ENCODE measurements at places on chromosomes 7 and 10.

GRCh38 chr10:100518761-100519241 is 860 bp downstream of the SEC31B start:
- peak; percentile 41 for DNase-seq

GRCh38 chr10:23047201-23048050 is 48.0 kb upstream of the MSRB2 start:
- no peak for DNase-seq

- no peak for DNase-seq
These were observed 130.4 kb upstream of the KCNMA1 start for GRCh38 chr10:77768039-77768438.

DNA sequence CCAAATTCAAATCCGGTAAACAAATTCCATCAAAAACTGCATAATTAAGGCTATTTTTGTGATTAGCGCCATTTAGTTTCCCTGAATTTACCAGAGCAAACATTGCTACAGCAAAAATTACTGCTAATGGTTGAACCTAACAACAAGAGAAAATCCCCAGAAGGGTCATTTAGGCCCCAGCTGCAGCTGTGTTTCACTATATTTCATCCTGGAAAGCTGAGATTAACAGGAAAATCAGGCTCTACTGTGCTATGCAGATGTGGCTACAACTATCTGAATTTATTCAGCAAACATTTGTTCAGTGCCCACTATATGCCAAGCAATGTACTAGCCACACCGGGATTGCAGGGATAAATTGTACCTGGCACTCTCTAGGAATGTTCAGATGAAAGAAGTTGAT is 104.0 kb downstream of the PON1 start:
- DNase-seq = no peak

DNA sequence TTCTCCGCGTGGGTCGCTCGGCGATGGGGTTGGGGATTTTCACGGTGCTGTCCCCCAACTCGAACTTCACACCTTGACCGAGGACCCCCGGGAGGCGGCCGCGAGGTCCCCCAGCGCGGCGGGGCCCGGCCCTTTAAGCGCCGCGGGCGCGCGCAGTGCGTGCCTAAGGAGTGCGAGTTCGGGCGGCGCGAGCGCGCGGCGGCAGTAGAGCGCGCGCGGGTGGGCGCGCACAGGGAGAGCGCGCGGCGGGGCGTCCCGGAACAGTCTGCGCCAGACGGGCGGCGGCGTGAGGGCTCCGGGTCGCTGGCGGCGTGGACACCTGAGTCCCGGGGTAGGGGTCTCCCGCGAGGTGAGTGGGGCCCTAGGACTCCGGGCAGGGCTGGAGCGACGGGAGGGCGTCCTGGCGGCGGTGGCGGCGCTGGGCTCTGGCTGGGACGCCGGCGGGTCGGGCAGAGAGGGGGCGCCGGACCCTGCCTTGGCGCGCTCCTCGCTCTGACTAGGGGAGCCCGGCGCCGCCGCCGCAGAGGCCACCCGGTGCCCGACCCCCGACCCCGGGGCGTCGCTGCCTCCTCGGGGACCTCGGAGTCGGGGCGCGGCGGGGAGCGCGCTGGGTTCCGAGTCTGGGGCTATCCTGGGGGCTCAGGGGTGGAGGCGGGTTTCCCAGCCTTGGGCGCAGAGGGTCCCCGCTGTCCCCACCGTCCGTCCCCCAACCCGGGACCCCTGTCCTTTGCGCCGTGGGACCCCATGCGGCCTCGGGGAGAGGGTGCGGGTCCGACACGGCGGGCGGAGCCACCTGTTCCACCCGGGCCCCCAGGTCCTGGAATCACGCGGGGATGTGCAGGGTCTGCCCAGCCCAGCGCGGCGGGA is at the start of gene PROSER2:
TSS of gene PROSER2 (plus strand) at position 235 of the 867 bp plus-strand sequence. CDS start 28,722 bp downstream, outside the sequence.
- DNase-seq = no peak

DNA sequence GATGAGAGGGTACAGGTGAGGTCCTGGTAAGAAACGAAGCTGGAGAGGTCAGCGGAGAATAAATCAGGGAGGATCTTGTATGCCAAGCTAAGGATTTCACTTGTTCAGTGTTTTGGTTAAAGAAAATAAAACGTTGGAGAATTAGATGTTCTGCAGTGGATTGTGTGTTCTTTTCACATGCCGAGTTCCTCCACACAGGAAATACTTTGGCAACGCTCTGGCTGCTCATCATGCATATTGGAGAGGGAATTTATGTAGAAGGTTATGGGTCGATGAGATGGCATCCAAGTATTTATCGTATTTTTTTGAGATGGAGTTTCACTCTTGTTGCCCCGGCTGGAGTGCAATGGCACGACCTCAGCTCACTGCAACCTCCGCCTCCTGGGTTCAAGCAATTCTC is 11.0 kb downstream of the RPS24 start:
- no peak for DNase-seq

GRCh38 chr7:111753968-111754367 is 191.7 kb upstream of the IMMP2L start:
- no peak for DNase-seq

DNA sequence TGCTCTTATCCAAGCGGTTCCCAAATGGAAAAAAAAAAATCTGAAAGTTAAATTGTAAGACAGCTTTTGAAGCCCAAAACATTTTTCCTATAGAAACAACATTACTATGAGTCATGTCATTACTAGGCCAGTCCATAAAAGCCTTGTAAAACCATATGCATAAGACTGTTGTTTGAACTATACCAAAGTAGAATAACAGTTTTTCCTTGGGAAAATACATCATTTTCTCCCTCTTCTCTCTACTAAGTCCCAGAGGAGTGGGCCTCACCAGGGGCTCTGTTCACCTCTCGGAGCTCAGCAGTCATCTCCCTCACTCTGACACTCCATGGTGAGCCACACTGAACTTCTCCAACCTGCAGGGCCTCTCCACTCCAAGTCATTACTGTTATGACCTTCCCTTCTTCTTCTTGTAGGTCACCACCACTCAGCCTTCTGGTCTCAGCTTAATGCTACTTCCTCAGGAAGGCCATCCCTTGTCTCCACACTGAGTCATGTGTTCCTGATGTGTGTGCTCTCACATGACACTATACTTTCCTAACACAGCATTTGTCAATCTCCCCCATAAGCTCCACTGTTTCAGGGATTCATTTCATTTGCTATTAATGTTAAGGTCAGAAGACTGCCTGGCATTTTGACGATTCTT is 32.5 kb downstream of the ZNF438 start:
- no peak for DNase-seq

GRCh38 chr10:34699904-34700517 is 115.1 kb downstream of the PARD3 start:
- no peak for DNase-seq

GRCh38 chr7:34622182-34622581 is 35.8 kb upstream of the NPSR1 start:
- DNase-seq = no peak

DNA sequence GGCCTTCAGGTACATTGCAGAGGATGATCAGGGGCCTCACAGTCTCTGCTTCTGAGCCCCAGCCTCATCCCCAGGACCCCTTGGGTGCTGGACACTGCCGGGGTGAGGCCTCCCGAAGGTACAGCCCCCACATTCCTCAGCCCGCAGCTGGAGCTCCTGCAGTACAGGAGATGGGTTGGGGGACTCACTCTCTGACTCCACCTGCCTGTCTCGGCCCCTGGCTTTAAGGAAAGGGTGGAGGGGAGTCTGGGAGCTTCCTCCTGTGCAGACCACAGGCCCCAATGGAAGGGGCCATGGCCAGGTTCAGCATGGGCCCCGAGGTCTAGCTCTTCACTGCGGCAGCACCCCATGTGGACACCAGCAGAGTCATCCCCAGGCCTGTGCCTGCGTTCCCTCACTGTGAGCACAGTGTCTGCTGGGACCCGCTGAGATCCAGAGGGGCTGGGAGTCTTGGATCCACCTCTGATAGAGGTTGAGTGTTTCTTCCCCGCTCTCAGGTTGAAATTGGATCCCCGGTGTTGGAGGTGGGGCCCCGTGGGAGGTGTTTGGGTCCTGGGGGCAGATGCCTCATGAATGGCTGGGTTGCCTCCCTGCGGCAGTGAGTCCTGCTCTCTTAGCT is 99.9 kb downstream of the PRKAG2 start:
- DNase-seq = no peak

DNA sequence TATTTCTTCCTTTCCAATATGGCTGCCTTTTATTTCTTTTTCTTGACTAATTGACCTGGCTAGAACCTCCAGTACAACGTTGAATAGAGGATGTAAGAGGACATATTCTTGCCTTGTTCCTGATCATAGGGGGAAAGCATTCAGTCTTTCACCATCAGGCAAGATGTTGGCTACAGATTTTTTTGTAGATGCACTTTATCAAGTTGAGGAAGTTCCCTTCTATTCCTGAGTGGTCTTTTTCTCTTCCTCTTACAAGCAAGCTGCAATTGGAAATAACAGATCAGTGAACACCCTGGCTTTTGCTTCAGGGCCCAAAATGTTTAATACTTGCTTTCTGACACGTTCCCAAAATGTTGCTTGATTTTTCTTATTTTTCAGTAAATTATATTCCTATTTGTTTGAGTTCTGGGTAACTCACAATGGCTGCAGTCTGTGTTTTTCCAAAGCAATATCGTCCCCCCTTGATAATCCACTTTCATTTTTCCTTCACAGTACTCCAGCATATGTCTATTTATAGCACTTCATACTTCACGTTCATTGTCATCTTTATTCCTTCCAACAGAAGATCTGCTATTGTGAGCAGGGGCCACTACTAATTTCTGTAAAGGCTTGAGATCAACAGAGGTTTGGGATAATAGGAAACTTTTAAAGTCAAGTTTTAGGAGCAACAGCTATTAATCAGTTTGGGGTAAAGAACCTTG is 11.7 kb downstream of the CPEB3 start:
- DNase-seq = no peak

DNA sequence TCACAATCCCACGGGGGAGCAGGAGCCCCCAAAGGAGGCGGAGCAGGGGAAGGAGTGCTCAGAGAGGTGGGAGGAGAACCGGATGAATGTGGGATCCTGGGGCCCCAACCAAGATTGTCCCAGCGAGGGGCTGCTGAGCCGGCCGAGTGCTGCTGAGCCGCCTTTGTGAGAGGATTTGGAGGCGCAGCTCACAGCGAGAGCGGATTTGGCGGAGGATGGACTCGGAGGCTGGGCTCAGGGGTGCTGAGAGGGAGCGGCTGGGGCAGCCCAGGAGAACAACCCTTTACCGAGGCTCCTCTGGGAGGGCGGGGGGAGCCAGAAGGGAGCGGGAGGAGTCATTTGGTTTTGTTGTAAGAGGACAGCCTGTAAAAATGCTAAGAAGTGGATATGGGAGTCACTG is 23.0 kb downstream of the GHRHR start:
- no peak for DNase-seq

DNA sequence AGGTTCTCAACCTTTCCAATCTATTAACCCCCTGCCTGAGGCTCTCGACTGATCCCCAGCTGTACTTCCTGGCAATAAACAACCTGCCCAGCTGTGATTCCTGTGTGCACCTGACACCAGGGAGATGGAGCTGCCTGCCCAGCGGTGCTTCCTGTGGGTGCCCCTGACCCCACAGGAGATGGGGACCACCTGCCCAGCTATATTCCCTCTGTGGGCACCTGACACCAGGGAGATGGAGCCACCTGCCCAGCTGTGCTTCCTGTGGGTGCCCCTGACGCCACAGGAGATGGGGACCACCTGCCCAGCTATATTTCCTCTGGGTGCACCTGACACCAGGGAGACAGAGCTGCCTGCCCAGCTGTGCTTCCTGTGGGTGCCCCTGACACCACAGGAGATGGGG is 184.0 kb downstream of the DIP2C start:
- DNase-seq = no peak

GRCh38 chr10:131886237-131886636 is 14.6 kb upstream of the PPP2R2D start:
- no peak for DNase-seq

DNA sequence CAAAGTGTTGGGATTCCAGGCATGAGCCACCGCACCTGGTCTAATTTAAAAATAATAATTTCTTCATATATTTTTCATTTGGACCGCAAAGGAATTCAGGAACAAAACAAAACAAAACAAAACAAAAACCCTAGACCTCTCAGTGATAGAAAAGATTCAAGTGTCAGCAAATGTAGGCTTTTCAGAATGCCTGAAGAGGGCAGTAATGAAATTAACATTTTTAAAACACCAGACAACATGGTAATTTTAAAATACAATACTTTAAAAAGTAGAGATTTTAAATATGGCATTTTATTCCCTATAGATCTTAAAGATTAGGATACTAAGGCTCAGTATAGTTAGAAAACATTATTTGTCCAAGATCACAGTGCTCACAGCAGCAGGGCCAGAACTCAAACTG is 36.6 kb downstream of the DNMBP start:
- no peak for DNase-seq

DNA sequence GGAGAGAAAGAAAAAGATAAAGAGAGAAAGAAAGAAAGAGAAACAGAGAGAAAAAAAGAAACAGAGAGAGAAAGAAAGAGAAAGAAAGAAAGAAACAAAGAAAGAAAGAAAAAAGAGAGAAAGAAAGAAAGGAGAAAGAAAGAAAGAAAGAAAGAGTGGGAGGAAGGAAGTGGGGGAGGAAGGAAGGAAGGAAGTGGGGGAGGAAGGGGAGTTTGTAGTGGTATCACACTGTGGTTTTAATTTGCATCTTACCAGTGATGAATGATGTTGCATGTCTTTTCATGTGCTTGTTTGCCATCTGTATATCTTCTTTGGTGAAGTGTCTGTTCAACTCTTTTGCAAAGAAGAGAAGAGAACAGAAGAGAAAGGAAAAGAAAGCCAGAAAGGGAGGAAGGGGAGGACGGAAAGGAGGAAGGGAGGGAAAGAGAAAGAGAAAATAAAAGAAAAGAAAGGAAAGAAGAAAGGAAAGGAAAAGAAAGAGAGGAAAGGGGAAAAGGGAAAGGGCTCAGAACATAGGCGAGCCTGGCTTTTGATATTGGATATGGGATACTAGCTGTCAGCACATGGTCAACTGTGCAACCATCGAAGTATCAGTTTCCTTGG is 79.2 kb upstream of the FRMD4A start:
- DNase-seq = no peak

- no peak for DNase-seq
These were observed 14.3 kb upstream of the ZMIZ1 start for GRCh38 chr10:79054203-79055099.

DNA sequence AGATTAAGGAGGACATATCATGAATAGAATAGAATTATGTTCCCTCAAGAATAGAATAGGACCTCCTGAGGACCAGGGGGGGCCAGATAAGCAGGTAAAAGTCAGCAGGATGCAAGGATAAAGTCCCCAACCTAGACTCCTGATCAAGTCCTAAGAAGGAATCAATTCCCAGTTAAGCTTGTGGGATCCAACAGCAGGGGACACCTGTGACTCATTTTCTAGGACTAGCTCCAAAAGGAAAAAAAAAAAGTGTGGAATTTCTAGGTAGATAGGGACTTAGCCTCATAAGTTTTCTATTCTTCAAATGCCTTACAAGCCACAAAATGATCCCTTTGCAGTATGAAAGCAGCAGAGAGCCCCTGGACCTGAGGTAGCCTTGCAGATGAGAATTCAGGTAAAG is 336.2 kb downstream of the WDR11 start:
- DNase-seq = no peak

DNA sequence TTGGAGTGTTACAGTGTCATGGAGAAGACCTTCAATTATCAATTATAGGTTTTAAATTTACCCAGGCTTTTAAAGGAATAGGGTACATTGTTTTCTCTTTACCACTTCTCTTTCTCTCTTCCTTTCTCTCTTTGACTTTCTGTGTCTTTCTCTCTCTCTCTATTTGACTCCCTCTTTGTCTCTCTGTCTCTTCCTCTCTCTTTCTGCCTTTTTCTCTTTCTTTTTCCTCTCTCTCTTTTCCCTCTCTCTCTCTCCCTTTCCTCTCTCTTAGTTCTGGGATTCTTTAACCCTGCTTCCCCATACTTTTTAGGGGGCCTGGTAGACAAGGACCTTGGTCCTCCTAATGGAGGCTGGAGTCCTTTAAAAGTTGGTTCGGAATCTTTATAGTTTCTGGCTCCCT is 15.9 kb upstream of the GHITM start:
- DNase-seq = no peak

Measured in stimulated activated CD4-positive, alpha-beta T cell treated with anti-CD3 and anti-CD28 coated beads, TNF-alpha, amount 100 ng/mL, for 4 hours (primary cell).